CD8-positive, alpha-beta memory T cell (primary cell): ENCODE measurements at places on chromosomes 16 and 17.

DNA sequence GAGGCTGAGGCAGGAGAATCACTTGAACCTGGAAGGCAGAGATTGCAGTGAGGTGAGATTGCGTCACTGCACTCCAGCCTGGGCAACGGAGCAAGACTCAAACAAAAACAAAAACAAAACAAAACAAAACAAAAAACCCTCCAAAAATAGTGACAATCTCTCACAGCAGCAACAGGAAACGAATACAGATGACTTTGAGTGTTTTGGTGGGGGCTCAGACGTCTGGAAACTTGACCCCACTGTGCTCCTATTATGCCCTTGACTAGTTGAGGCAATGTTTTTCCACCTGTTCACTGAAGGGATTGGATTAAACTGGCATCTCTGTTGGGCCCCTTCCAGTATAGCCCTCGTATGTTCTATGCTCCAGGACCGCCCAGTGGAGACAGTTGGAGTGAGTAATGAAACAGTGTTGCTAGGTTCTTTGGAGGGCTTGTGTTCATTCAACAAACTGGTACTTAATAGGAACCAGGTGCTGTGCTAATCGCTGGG lies 167.0 kb downstream of the UTP18 start:
- DNase-seq, result peak; percentile 2

- no peak for DNase-seq
Measured at GRCh38 chr17:28702026-28702751, 9.5 kb downstream of the PROCA1 start.

- DNase-seq, result peak; percentile 91
Measured at GRCh38 chr16:30075503-30076275, at the start of gene PPP4C. Gene PPP4C, plus strand, starts transcription at chr16:30075994. Its CDS starts 384 bp downstream, at chr16:30076378.

DNA sequence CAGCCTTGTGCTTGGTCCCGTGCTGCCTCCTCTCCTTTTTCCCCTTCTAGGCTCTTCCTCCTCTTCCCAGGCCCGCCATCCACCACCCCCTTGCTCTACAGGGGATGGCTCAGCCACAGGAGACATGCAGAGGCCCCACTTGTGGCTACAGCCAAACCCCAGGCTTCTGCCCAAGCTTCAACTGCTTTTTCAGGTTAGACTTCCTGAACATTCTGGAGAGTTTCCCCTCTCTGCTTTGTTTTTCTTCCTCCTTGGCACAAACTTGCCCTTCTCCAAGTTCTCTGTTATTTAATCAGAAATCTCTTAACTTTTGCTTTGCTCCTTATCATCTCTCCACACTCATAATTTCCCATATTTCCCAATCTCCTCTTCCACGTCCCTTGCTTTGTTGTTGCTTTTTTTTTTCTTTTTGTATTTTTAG lies 18.3 kb upstream of the HAS3 start:
- no peak for DNase-seq

- DNase-seq, result no peak
Measured at GRCh38 chr17:8341456-8341855, 1.8 kb downstream of the ODF4 start.

DNA sequence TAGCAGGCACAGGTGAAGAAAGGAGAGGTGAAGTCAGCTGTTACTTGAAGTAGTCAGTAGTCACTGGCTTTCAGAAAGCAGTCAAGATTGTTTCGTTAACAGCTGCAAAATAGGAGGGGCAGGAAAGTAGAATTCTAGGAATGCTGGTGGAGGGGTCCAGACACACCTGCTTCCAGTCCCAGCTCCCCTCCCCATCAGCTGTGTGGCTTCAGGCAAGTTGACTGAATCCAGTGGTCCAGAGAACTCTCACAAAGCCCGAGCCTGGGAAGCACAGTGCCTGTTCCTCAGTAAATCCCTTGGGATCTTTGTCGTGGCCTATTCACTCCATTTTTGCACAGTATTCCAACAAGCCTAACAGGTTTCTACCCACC lies 4.6 kb upstream of the SOCS1 start:
- DNase-seq, result no peak

- DNase-seq, result no peak
Measured at GRCh38 chr17:76414334-76415295, 30.2 kb downstream of the SPHK1 start.

DNA sequence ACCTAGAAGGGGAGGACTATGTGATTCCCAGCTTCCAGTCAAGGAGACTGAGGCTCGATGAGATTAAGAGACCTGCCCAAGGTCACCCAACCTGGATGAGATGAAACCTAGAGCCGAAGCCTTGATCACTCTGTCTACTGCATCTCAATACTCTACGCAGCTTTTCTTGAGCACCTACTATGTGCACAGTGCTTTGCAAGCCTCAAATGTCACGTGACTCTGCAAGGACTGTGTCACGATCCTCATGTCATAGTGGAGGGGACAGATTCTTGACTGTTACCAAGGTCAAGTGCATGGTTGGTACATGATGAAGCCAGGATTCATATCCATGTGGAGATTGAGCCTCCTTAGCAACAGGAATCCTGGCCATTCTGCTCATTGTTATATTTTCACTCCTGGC lies 14.7 kb downstream of the BCO1 start:
- DNase-seq, result no peak

DNA sequence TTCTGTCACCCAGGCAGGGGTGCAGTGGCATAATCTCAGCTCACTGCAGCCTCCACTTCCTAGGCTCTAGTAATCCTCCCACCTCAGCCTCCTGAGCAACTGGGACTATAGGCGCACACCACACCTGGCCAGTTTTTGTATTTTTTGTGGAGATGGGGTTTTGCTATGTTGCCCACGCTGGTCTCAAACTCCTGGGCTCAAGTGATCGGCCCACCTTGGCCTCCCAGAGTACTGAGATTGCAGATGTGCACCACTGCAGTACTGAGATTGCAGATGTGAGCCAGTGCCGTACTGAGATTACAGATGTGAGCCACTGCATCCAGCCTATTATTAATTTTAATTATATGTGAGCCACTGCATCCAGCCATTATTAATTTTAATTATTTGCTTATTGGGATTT lies 13.8 kb downstream of the CRK start:
- DNase-seq, result no peak

- no peak for DNase-seq
Measured at GRCh38 chr16:9334103-9334502, 242.7 kb downstream of the HAPSTR1 start.

- DNase-seq, result no peak
Measured at GRCh38 chr16:55543472-55543871, 23.0 kb upstream of the CAPNS2 start.

- no peak for DNase-seq
Measured at GRCh38 chr16:27980919-27981700, 82.4 kb downstream of the GSG1L start.

- DNase-seq, result no peak
Measured at GRCh38 chr17:46056800-46057304, 57.8 kb downstream of the STH start.
